ENCODE measurements at places on chromosomes 2 and 18. TPM values are rescaled to one million over a fixed set of nuclear protein-coding genes. Genes with fewer than 3 reads are reported as not detected.

DNA sequence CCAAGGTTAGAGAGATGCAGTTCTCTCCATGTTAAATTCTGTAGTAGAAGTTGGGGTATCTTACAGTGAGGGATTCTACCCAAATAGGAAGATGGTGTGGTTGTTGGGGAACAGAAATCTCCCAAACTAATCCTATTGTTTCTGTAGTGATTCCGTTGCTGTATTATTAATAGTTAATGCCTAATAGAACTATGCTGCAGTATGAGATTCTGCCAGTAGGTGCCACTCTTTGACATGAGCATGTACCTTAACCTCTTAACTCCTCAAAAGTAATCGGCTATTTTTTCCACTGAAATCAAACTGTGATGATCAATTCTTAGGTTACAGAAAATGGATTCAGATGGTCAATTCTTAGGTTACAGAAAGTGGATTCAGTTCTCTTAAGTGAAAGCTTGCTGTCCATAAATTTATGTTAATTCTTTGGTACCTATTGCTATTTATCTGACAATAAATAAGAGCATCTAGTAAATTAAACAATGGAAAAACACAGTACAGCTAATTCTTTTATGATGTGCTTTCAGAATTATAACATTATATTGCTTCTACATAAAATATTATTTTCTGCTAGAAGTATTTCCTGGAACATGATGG is 97.9 kb upstream of the DLX2 start:
- H3K27ac ChIP-seq, result no peak overlapping the region
- H3K4me1 ChIP-seq, result peaks cover 2% of the 10 kb centered on the region
- no peak for DNase-seq
- H3K4me3 ChIP-seq, result no peak overlapping the region
- peaks cover 3% of the 10 kb centered on the region for H3K27me3 ChIP-seq
- H3K36me3 ChIP-seq, result no peaks in the 10 kb centered on the region

Gene MSTN
- total RNA-seq, result not detected

Gene UGT1A7
- total RNA-seq, result not detected

GRCh38 chr2:226333388-226333787 is 466.2 kb downstream of the IRS1 start:
- no peak overlapping the region for H3K4me3 ChIP-seq
- no peak for DNase-seq
- H3K36me3 ChIP-seq, result no peaks in the 10 kb centered on the region
- no peak overlapping the region for H3K27ac ChIP-seq

Gene TEX44
- total RNA-seq, result not detected

Gene ANKRD23
- 7.0 TPM for total RNA-seq

Gene RANBP2
- total RNA-seq, result 72.4 TPM

GRCh38 chr18:27994571-27994970 is 182.4 kb downstream of the CDH2 start:
- no peaks in the 10 kb centered on the region for H3K27me3 ChIP-seq
- no peaks in the 10 kb centered on the region for H3K36me3 ChIP-seq

Gene SGPP2
- total RNA-seq, result 10.6 TPM

DNA sequence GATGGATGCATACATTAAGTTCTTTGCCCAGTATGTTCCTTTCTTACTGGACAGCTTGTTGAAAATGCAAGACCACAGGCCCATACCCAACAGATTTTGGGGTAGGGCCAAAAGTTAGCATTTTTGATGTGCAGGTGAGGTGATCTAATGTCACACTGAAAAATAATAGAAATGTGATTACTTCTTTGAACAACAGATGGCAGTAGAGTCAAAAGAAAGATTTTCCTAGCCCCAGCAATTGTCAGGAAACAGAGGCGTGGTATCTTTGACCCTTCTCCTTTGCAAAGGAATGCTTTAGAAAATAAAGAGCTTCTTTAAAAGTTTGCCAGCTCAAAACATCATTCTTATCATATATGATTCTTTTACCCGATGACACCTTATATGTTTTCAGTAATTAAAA is 343.6 kb upstream of the SYT4 start:
- H3K36me3 ChIP-seq, result no peaks in the 10 kb centered on the region
- no peaks in the 10 kb centered on the region for H3K4me1 ChIP-seq
- H3K27ac ChIP-seq, result no peak overlapping the region
- no peak for DNase-seq
- no peaks in the 10 kb centered on the region for H3K27me3 ChIP-seq

- H3K27ac ChIP-seq, result no peak overlapping the region
- no peak for DNase-seq
- peaks cover 44% of the 10 kb centered on the region for H3K4me1 ChIP-seq
- no peaks in the 10 kb centered on the region for H3K27me3 ChIP-seq
- H3K36me3 ChIP-seq, result peaks cover 47% of the 10 kb centered on the region
Measured at GRCh38 chr2:73961823-73962615, 22.7 kb upstream of the TET3 start.

DNA sequence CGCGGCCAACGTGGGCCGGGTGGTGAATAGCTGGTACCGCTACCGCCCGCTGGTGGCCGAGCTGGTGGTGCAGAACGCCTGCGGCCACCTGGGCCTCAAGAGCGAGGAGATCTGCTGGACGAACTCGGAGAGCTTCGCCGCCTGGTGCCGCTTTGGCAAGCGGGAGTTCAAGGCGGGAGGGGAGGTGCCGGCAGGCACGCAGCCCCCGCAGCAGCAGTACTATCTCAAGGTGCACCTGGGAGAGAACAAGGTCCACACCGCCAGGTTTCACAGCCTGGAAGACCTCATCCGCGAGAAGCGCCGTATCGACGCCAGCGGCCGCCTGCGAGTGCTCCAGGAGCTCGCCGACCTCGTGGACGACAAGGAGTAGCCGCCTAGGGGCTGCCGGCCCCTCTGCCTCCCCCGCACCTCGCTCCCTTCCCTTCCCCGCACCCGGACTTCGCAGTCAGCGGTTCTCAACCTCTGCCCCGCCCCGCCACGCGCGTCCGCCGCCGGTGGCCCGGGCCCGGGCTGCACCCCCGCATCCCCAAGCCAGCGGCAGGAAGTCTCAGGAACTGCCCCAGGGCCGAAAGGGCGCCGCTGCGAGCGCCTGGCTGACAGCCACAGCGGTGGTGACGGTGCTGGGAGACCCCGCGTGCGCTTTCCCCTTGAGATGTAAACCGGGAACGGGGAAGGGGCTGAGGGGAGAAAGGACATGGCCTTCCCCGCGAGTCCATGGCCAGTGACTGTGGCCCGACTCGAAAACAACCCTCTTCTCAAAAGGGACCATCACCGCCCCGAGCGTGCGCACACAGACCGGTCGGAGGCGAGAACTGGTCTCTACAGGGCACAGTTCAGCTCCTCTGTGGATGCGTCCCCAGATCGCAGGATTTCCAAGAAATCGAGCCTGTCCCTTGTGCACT is 2.2 kb downstream of the LRATD1 start:
- H3K36me3 ChIP-seq, result peaks cover 3% of the 10 kb centered on the region
- peaks cover 59% of the 10 kb centered on the region for H3K27me3 ChIP-seq
